ENCODE measurements at places on chromosomes 1 and 21.

- DNase-seq = no peak
Observed at GRCh38 chr1:10889650-10890353, 93.4 kb upstream of the CASZ1 start.

DNA sequence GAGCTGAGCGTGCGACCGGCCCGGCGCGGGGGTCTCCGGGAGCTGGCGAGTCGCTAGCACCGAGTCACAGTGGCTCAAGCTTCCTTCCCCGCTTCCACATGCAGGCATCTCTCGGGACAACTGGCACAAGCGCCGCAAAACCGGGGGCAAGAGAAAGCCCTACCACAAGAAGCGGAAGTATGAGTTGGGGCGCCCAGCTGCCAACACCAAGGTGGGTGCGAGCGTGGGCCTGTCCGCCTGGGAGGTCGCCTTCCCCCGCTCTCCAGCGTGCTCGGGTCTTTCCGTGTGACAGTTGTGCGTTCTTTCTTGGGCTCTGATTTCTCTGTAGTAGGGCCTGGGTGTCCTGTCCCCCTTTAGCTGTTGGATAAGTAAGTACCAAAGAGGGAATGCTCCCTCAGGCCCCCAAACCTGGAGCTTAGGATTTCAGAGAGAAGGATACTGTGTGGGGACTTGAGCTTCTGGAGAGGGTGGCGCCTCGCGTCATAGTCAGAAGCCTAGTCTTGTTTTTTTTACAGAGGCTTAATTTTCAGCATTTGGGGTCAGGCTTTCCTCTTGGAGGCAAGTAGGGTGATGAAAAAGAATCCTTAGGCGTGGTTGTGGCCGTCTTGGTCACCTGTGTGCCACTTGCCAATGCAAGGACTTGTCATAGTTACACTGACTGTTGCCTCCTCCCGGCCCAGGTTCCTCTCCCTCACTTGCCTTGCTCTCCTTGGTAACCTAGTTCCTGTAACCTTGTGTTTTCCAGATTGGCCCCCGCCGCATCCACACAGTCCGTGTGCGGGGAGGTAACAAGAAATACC lies 790 bp downstream of the RPS8 start:
- DNase-seq = no peak

DNA sequence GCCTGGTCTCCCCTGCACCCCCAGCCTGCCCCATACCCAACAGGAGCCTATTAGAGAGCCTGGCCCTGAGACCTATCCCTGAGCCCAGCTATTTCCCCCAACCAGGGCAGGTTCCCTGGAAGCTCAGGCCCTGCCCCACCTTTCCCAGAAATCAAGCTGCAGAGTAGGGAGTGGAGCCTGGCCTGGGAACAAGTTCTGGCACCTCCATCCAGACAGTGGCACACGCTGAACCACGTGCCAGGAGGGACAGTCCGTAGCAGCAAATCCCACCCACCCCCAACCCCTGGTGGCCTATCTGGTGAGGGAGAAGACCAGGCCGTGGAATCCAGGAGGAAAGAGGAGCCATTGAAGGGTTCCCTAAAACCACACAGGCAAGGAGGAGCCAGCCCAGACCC lies 22.6 kb downstream of the TNNT2 start:
- DNase-seq = no peak

GRCh38 chr1:217135987-217136894 lies 413.0 kb upstream of the ESRRG start:
- no peak for DNase-seq

GRCh38 chr1:197422993-197423392 lies 154.9 kb downstream of the CRB1 start:
- DNase-seq = no peak

DNA sequence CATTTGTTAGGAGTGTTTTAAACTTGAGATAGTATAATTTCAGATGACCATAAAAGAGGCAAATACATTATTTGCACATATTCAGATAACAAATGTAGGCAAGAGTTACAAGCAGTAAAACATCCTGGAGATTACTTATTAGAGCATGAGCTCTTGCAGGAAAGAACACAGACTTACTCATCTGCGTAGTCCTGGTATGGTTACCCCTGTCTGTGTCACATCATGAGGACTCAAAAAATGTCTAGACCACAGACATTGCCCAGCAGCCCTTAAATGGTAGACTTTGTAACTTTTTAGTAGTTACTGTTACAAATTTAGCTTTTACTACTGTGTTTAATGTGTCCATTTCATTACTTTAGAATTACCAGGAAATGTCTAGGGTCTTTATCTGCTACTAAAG lies 12.8 kb downstream of the CACHD1 start:
- no peak for DNase-seq

DNA sequence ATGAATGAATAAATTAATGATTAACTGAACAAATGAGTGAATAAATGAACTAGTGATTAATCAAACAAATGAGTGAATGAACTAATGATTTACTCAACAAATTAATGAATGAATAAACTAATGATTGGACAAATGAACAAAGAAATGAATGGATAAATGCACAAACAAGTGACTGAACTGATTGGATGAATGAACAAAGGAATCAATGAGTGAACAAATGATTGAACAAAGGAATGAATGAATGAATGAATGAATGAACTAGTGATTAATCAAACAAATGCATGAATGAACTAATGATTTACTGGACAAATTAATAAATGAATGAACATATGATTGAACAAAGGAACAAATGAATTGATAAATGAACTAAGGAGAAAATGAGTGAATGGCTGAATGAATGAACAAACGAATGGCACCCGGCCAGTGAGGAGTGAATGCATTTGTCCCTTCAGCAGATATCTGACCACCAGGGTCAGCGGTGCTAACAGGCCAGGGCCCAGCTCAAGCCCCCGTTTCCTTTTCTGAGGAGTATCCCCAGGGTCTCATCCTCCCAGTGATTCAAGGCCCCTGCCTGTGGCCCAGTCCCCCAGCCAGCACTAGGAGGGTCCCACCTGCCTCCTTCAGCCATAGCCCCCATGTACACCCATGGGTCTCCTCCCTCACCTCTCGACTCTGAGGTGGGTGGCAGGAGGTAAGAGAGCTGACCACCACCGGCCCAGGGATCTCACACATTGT lies 49.9 kb downstream of the WNT9A start:
- no peak for DNase-seq

DNA sequence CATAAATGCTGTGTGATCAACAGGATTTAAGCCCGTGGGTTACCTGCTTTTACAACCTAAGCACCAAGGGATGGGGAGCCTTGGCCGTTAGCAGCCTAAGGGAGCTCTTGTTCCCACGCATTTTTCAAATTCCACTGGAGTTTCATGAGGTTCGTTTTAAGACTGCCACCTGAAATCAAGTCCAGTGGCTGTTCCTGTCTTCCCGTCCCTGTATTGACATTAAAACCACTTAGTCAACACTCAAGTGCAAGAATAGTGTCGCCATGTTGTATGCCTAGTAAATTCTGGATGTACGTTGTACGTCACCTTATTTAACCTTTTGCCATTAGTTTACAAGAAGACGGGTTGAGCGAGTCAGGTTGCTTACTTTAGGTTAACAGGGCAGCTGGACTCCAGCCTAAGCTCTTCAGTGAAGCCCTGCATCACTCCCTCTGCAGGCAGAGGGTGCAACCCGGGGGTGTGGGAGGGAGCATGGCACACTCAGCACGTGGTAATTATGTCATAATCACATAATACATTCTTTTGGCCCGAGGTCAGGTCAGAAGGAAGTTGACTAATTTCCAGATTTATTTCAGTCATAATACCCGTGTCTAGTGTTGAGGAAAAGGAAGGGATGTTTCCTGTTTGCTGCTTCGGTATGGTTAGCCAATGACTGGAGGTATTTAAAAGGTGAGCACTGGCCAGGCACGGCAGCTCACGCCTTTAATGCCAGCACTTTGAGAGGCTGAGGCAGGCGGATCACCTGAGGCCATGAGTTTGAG lies 42.5 kb downstream of the CNST start:
- no peak for DNase-seq

GRCh38 chr1:5223206-5223605 lies 568.8 kb downstream of the AJAP1 start:
- no peak for DNase-seq

GRCh38 chr21:26845759-26846035 lies 488 bp upstream of the ADAMTS1 start:
- no peak for DNase-seq

GRCh38 chr1:151147665-151148064 lies 1.2 kb upstream of the SEMA6C start:
- DNase-seq = no peak

DNA sequence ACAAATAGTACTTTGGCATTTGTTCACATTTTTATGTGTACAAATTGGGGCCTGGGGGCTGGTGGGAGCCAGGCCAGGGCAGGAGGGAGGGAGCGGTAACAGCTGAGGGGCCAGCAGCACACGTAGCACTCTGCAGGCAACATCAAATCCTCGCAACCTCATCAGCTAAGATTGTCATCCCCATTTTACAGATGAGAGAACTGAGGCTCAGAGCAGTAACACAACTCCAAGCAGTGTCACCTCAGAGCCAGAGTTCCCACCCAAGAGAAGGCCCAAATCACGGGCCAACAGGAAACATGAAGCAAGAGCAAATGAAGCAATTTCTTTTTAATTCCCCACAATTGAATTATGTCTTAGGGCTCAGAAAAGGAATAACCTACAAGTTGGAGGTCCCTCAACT lies 14.1 kb downstream of the IFFO2 start:
- DNase-seq = no peak

- no peak for DNase-seq
Observed at GRCh38 chr1:117803318-117803717, 126.1 kb downstream of the GDAP2 start.

GRCh38 chr1:6198646-6199297 lies 623 bp downstream of the RPL22 start:
- no peak for DNase-seq

DNA sequence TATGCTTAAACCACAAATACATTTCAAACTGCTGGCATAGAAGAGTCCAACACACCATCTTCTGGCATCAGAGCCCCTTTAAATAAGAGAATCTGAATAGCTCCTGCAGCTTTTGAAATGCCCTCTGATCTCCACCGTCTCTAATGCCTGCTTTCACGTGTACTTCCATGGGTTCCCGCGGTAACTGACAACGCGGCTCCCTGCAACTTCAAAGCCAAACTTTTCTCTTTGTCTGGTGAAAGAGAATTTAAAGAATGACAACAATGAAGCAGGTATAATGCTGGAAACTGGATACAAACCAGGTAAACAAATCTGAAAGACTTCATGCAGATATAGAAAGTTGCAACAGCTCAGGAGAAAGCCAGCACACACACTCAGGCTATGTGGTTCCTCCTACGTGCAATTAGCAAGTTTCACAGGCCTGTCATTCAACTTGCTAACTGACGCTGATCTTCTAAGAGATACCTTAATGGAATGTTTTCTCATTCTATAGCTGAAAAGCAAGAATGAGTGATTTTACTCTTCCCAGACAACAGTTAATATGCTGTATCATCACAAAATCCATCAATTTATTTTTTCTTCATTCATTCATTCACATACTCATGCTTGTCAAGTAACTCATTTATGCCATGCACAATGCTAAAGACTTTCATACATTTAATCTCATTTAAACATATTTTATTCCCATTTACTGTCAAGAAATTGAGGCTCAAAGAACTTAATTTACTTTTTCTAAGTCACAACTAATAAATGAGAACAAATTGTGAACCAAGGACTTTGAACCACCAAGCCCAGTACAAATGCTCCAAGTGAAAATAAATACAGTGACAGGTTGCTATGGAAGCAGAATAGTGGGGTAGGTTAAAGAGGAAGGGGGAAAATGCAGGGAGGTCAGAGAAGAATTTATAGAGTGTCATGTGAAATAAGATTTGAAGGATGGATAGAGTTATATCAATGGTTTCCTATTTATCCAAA lies 202.7 kb upstream of the SNX7 start:
- DNase-seq = no peak

DNA sequence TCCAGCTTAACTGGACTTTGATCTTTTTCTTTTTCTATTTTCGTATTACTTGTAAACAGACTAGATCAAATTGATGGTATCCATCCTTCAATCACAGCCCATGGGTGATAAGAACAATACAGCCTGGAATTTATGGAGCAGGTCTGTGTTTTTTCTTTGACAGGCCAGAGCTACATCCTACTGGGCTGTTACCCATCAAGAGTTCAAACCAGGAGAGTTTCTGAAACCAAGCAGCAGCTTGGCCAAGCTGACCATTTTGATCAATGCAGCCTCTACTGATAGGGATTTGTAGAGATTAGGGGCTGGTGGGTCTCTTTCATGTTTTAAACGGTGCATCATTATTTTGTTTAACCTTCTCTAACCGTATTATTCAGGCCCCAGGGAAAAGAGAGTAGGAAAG lies 24.3 kb upstream of the CCDC190 start:
- DNase-seq = no peak

DNA sequence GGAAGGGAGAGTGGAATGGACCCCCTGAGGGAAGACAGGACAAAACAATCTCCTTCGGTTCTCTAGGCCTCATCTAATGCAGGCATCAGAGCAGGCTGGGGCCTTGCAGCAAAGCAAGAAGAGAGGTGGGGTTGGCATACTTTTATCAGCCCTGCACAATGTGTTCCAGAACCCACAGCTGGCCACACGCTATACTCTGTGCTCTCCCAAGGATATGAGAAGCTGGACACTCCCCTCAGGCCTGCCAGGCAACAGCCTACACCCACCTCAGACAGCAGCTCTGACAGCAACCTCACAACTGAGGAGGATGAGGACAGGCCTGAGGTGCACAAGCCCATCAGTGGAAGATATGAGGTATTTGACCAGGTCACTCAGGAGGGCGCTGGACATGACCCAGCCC lies 27.3 kb downstream of the LY9 start:
- DNase-seq = no peak

DNA sequence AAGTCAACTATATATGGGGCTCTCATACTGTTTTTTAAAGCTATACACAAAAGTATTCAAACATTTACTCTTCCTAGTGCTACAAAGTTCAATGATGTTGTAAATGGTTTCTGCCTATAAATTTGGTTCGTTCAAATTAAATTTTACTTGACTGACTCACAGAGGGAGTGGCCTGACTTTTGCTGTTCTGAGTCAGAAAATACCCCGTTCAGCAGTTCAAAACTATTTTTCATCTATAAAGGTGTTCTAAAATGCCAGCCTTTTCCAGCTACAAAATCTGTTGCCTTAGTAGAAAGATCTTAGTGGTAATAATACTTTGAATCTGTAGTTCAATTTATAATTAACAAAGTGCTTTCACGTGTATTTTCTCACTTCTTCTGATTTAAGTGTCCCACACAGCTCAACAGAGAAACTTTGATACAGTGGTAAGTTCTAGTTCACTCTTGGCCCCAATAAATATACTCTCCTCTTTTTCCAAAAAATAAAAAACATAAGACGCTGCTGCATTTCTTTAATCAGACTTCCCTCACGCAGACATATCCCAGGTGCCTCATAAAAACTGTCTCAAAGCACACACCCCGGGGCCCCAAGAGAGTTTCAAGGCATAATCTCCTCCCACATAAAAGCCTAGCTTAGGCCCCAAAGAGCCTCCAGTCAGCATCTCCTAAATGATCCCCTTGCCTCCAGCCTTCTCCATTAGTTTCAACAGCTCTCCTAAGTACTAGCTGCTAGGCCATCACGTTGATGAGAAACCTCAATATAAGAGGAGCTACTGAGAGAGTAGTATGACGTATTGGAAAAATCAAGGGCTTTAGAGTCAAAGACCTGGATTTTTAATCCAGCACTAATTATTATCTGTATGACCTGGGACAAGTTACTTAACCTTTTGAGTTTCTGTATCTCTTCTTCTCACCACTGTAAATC lies 3.2 kb downstream of the PTP4A2 start:
- no peak for DNase-seq

Measured in stimulated activated CD8-positive, alpha-beta memory T cell treated with anti-CD3 and anti-CD28 coated beads, Interleukin-4, amount 100 ng/mL, for 1 hour (primary cell).